ENCODE measurements at places on chromosomes 13 and 19.

- DNase-seq = no peak
These were observed 108.5 kb upstream of the GPC6 start for GRCh38 chr13:93118081-93118615.

- no peak for DNase-seq
These were observed 12.7 kb upstream of the HNRNPL start for GRCh38 chr19:38862321-38863059.

- DNase-seq = no peak
These were observed 218.8 kb upstream of the SGCG start for GRCh38 chr13:22961835-22962537.

DNA sequence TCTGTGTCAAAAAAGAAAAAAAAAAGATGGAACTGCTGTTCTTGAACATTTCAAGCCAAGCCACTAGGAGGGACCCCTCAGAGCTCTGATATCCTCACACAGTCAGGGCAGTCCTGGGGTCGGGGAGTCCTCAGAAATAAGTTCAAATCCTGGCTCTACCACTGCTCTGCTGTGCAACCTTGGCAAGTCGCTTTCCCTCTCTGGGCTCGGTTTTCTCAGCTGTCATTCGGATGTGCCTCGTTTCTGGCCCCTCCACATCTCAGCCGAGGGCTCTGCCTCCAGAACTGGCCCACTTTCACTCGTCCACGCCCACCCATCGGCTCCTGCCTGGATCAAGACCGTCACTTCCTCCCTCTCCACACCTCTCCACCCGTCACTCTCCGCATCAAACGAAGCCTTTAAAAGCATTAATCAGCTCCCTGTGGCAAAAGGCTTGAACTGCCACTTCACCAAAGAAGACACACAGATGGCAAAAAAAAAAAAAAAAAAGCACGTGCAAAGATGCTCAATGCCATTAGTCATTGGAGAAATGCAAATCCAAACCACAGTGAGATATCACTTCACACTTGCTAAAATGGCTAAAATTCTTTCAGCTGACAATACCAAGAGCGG is 7.4 kb upstream of the ZNRF4 start:
- no peak for DNase-seq

GRCh38 chr13:39100996-39101738 is 62.9 kb downstream of the NHLRC3 start:
- DNase-seq = no peak

All from ovary (tissue), 10 donors.